ENCODE measurements at places on chromosomes 2 and 18. TPM values are rescaled to one million over a fixed set of nuclear protein-coding genes. Genes with fewer than 3 reads are reported as not detected.

The SLC4A5 gene
- total RNA-seq, result under 0.01 TPM

The GPR155 gene
- total RNA-seq, result 7.1 TPM

The SLC19A3 gene
- 0.29 TPM for total RNA-seq

The FSHR gene
- total RNA-seq, result not detected

The SH2D6 gene
- not detected for total RNA-seq

The DNAH7 gene
- total RNA-seq, result 0.66 TPM

The CCBE1 gene
- total RNA-seq, result 69.4 TPM

The NAB1 gene
- 33.7 TPM for total RNA-seq

The DUSP2 gene
- total RNA-seq, result 2.0 TPM
